Placental epithelial cell (primary cell): ENCODE measurements at places on chromosomes 16 and 17. TPM values are rescaled to one million over a fixed set of nuclear protein-coding genes. Genes with fewer than 3 reads are reported as not detected.

Gene ZSCAN32
- 11.1 and 11.4 TPM in 2 replicates for total RNA-seq

Gene HCRT
- total RNA-seq, result not detected in 2 replicates

Gene C17orf100
- total RNA-seq, result 0.43 and 2.0 TPM in 2 replicates

Gene KRT28
- total RNA-seq, result not detected in 2 replicates

Gene PIRT
- not detected in 2 replicates for total RNA-seq
